CD8-positive, alpha-beta memory T cell (primary cell): ENCODE measurements at places on chromosomes 16 and 17. TPM values are rescaled to one million over a fixed set of nuclear protein-coding genes. Genes with fewer than 3 reads are reported as not detected.

The CD300A gene
- 3.8 TPM for total RNA-seq

The CNTNAP1 gene
- 1.7 TPM for total RNA-seq

The RNF135 gene
- total RNA-seq, result 7.5 TPM

The PERCC1 gene
- total RNA-seq, result 0.48 TPM

The SLC35G6 gene
- not detected for total RNA-seq

DNA sequence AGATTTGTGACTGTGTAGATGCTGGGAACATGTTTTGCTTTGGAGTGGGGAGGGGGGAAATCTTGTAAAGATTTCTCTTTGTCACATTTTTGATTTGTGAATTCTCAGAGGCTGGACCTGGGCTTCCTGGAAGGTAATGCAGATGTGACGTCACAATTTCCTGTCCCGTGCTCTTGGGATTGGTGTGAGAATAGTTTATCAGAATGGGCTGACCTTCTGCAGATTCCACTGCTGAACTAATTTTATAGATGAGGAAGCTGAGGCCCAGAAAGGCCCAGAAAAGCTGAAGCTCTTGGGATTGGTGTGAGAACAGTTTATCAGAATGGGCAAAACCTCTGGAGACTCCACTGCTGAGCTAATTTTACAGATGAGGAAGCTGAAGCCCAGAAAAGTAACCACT is 34.0 kb downstream of the HS3ST3B1 start:
- H3K4me1 ChIP-seq, result peaks cover 71% of the 10 kb centered on the region
- H3K36me3 ChIP-seq, result no peaks in the 10 kb centered on the region
- no peak for DNase-seq

DNA sequence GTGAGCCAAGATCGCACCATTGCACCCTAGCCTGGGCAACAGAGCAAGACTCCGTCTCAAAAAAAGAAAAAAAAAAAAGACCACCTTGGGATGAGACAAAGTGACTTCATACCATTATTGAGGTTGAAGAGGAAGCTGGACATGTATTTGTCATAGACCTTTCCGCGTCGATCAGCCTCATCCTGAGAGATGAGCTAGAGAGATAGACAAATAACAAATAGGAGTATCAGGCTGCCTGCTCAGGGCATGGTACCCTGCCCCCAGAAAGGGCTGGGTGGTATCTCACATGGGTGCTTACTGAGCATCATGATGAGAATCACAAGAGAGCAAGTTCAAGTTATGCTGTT is 22.1 kb downstream of the CNTNAP1 start:
- no peak for DNase-seq
- peaks cover 57% of the 10 kb centered on the region for H3K36me3 ChIP-seq
- no peaks in the 10 kb centered on the region for H3K27me3 ChIP-seq
- peaks cover 24% of the 10 kb centered on the region for H3K4me1 ChIP-seq

- no peak overlapping the region for H3K4me3 ChIP-seq
- no peak overlapping the region for H3K27ac ChIP-seq
- H3K27me3 ChIP-seq, result no peaks in the 10 kb centered on the region
These were observed 133.5 kb downstream of the RGS9 start for GRCh38 chr17:65270499-65271253.

DNA sequence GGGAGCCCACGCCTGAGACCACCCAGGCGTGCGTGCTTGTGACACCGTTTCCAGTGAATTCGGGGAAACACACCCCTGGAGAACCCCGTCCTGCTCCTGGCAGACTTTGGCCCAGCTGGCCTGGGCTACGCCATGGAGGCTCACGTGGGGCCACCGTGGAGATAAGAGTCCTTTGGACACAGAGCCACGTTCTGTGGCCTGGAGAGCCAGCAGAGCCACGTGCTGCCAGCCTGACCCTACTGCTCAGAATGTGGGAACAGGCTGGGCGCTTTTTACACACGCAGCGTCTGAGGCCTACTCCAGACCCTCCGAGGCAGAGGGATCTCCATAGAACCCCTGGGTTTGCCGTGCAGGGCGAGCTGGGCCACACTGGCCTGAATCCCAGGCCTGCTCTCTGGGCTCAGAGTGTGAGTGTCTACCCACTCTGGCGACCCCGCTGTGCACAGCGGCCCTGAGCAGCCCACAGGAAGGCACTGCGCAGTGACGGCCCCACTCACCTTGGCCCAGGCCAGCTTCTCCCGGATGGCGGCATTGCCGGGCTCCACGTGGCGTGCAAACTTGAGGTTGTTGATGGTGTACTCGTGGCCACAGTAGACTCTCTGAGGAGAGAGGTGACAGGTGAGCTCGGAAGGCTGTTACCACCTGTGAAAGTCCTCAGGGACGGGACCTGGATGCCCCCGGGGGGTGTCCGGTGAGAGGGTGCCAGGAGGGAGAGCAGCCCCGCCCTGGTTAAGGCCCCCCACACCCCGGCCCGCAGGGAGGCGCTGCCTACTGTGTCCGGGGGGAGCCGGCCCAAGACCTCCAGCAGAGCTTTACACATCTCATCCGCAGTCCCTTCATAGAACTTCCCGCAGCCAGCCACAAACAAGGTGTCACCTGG is 10.0 kb downstream of the HAGH start:
- H3K27ac ChIP-seq, result no peak overlapping the region
- H3K4me1 ChIP-seq, result no peaks in the 10 kb centered on the region
- DNase-seq, result no peak
- no peaks in the 10 kb centered on the region for H3K27me3 ChIP-seq

DNA sequence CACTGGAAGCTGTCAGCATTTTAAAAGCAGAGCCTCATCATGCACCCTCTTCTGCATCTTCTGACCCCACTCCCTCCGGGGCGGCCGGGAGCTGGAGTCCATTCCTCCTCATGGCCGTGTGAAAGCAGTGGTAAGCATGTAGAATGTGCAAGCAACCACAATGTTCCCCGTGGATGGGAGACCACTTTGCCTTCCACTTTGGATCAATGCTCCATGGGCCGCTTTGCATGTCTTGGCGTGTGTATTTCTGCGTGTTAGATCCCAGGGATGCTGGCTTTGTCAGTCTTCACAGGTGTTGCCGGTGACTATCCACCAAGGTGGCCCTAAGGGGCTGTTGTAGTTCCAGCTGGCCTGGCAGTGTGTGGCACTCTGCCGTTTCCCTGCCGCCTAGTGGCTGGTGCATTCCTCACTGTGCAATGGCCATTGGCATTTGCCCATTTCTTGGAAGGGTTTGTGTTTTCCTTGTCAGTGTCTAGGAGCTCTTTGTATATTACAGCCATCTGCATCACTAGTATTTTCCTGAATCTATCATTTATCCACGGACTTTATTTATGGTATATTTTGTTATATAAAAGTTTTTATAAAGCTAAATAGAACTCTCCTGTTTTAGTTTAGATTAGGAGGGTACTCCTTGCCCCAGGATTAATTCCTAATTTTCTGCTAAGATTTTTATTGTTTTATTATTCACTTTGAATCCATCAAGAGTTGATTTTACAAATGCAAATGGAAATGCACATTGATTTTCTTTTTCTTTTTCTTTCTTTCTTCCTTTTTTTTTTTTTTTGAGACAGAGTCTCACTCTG is 5.8 kb upstream of the ALDH3A1 start:
- H3K4me3 ChIP-seq, result no peak overlapping the region
- no peaks in the 10 kb centered on the region for H3K36me3 ChIP-seq
- no peaks in the 10 kb centered on the region for H3K27me3 ChIP-seq
- DNase-seq, result no peak
- H3K27ac ChIP-seq, result no peak overlapping the region
- no peaks in the 10 kb centered on the region for H3K4me1 ChIP-seq

- no peak overlapping the region for H3K4me3 ChIP-seq
- no peaks in the 10 kb centered on the region for H3K36me3 ChIP-seq
- no peak for DNase-seq
- no peaks in the 10 kb centered on the region for H3K4me1 ChIP-seq
- no peak overlapping the region for H3K27ac ChIP-seq
- no peaks in the 10 kb centered on the region for H3K27me3 ChIP-seq
These were observed 48.1 kb downstream of the TEX2 start for GRCh38 chr17:64214950-64215349.

GRCh38 chr17:77651988-77652387 is 306.5 kb upstream of the TNRC6C start:
- no peak overlapping the region for H3K27ac ChIP-seq
- H3K4me1 ChIP-seq, result no peaks in the 10 kb centered on the region
- no peaks in the 10 kb centered on the region for H3K36me3 ChIP-seq
- H3K4me3 ChIP-seq, result no peak overlapping the region
- no peaks in the 10 kb centered on the region for H3K27me3 ChIP-seq
- DNase-seq, result no peak

DNA sequence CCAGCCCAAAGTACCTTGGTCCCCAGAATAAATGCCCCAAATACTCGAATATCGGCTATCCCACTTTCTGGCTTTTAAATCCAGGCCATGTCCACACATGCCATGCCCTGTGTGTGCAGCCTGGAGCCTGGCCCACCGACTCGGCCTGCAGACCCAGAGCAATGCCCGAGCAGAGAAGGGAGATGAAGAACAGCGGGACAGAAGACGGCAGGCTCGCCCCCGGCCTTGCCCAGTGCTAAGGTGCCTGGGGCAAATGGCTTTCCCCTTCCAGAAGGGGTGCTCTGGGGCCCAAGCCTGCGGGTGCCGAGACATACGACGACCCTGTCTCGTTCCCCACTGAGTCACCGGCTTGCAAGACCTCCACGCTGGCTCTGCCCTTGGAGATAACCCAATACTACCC is 8.0 kb downstream of the CLUH start:
- no peak overlapping the region for H3K27ac ChIP-seq
- H3K36me3 ChIP-seq, result no peaks in the 10 kb centered on the region
